ENCODE measurements at places on chromosomes 1 and 21.

- no peak for DNase-seq
These were observed 45.8 kb downstream of the RGS7 start for GRCh38 chr1:241311056-241311746.

GRCh38 chr1:221494670-221495069 is 247.2 kb downstream of the DUSP10 start:
- DNase-seq = no peak

- no peak for DNase-seq
These were observed 21.0 kb downstream of the YIPF1 start for GRCh38 chr1:53868565-53868964.

DNA sequence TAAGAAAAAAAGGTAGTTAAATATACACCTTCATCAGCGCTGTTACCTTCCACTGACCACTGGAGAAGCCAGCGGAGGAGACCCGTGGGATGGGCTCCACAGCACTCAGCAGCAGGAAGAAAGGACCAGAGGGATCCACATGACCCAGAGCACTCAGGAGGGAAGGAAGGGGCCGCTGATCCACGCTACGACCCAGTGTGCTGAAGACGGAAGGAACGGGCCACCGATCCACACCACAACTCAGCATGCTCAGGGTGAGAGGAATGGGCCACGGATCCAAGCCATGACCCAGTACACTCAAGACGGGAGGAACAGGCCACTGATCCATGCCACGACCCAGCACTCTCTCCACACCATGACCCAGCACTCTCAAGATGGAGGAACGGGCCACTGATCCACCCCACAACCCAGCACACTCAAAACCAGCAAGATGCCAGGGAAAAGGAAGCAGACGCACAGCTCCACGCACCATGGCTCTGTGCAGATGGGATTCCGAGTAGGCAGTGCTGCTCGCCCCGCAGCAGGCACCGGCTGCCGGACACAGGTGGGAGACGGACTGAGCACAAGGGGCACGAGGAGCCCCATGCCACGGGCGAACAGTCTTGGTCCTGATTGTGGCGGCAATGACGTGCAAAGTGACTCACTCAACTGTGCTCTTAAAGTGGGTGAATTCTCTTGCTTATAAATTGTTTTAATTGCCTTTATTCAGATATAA is 8.7 kb downstream of the WRAP73 start:
- DNase-seq = no peak

- no peak for DNase-seq
These were observed 10.3 kb upstream of the EVI5 start for GRCh38 chr1:92795166-92795565.

GRCh38 chr1:216936779-216937178 is 213.6 kb upstream of the ESRRG start:
- DNase-seq = no peak
